ENCODE measurements at places on chromosomes 16 and 17.

DNA sequence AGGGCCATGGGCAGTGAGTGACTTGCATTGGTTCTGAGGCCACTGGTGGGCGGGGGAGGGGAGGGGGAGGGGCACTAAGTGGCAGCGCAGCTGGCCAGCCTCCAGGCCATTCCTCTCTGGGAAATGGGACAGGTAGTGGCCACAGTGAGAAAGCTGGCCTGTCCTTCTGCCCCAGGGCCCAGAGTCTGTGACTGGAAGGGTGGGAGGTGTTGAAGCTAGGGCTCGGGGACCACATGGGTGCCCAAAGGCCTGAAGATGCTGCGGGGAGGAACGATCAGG, 375 bp upstream of the ALOX12B start:
- peaks cover 67% of the 10 kb centered on the region for H3K27me3 ChIP-seq
- no peak overlapping the region for H3K27ac ChIP-seq
- no peak for DNase-seq
- H3K4me1 ChIP-seq, result no peaks in the 10 kb centered on the region
- no peaks in the 10 kb centered on the region for H3K36me3 ChIP-seq
- no peak overlapping the region for H3K4me3 ChIP-seq

DNA sequence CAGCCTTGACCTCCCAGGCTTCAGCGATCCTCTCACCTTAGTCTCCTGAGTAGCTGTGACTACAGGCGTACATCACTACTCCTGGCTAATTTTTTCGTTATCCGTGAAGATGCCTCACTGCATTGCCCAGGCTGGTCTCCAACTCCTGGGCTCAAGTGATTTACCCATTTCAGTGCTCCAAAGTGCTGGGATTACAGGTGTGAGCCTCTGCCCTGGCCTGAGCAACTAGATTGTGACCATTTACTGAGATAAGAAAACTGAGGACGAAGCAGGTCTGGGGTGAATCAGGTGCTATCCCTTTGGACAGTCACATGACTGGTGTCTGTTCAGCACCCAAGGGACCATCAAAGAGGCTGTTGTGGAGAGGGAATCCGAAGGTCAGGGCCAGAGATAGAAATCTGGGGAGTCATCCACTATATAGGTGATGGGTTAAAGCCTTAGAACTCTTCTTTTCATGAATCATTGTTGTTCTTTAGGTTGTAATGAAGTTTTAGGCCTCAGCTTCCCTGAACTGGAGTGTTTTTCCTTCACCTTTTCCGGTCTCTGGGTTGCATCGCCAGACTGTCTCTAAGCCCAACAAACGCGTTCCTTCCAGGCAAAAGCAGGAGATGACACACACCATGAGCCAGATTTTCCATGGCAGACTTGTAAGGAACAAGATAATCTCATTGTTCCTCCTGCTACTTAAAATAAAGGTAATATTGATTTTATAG, 62.5 kb downstream of the FTO start:
- peak; percentile 94 for DNase-seq
- H3K36me3 ChIP-seq, result no peaks in the 10 kb centered on the region
- peak overlapping the region; percentile 75 for H3K27ac ChIP-seq
- no peak overlapping the region for H3K4me3 ChIP-seq

DNA sequence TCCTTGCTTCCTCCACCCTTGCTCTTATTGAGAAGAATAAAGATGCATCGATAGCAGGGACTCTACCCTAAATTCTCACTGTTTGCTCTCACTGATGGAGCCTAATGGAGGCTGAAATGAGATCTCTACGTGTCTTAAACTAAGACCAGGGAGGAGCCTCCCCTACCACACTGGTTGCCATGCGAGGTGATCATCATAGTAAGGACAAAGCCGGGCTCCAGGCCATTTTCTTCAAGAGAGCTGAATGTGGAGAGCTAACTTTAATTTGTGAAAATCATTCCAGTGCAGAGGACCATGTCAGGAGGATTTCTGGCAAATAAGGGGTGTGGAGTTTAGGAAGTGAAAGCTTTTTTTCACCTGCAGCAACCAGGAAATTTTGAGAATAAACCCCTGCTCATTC, 5.6 kb downstream of the CDH11 start:
- no peak for DNase-seq
- H3K4me1 ChIP-seq, result no peaks in the 10 kb centered on the region
- peaks cover 21% of the 10 kb centered on the region for H3K27me3 ChIP-seq
- H3K27ac ChIP-seq, result no peak overlapping the region
- no peaks in the 10 kb centered on the region for H3K36me3 ChIP-seq

DNA sequence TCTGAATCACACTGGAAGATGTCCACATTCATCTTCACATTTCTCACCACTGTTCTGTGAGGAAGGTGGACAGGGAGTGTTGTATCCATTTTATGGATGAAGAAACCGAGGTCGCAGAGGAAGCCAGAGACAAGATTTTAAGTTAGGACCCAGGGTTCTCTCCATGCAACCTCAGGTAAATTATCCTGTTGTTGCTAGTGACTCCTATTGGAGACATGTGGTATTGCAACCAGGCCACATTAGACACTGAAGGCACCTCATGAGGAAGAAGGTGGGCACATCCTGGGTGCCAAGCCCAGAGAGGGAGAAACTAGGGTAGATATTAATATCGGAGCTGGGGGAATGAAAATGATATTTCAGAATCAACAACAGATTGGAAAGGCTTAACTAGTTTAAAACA, 8.5 kb upstream of the WNT9B start:
- no peak for DNase-seq

GRCh38 chr17:10836966-10837590, 809 bp downstream of the PIRT start:
- H3K4me3 ChIP-seq, result no peak overlapping the region
- H3K4me1 ChIP-seq, result no peaks in the 10 kb centered on the region
- no peaks in the 10 kb centered on the region for H3K27me3 ChIP-seq
- no peak overlapping the region for H3K27ac ChIP-seq
- H3K36me3 ChIP-seq, result no peaks in the 10 kb centered on the region

- no peaks in the 10 kb centered on the region for H3K36me3 ChIP-seq
- no peak for DNase-seq
These were observed 209.0 kb downstream of the NTN1 start for GRCh38 chr17:9230346-9230745.

GRCh38 chr17:60730273-60730672, 52.6 kb downstream of the BCAS3 start:
- peak overlapping the region; percentile 41 for H3K4me3 ChIP-seq
- no peaks in the 10 kb centered on the region for H3K36me3 ChIP-seq
- peak overlapping the region; percentile 58 for H3K27ac ChIP-seq
- DNase-seq, result no peak
- peaks cover 23% of the 10 kb centered on the region for H3K4me1 ChIP-seq
- H3K27me3 ChIP-seq, result no peaks in the 10 kb centered on the region

GRCh38 chr17:81428948-81429774, 33.9 kb downstream of the BAHCC1 start:
- H3K36me3 ChIP-seq, result no peaks in the 10 kb centered on the region
- DNase-seq, result no peak
- H3K4me1 ChIP-seq, result peaks cover 3% of the 10 kb centered on the region
- H3K4me3 ChIP-seq, result no peak overlapping the region
- H3K27me3 ChIP-seq, result no peaks in the 10 kb centered on the region

DNA sequence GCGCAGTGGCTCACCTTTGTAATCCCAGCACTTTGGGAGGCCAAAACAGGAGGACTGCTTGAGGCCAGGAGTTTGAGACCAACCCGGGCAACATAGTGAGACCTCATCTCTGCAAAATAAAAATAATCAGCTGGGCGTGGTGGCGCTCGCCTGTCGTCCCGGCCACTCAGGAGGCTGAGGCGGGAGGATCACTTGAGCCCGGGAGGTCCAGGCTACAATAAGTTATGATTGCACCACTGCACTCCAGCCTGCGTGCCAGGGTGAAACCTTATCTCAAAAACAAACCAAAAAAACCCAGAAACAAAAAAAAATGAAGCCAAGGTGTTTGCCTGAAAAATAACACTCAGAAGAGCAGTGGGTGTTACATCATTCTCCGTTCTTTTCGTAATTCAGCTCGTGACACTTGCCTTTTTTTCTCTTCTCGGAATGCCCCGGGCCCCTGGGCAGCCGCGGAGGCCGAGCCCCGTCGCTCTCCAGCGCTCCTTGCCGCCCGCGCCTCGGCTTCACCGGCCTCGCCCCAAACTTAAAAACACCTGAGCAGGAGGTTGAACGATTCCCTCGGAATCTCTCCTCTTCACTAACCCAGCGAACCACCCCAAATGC, 17.0 kb downstream of the PRCD start:
- peak overlapping the region; percentile 90 for H3K27ac ChIP-seq
- peak overlapping the region; percentile 60 for H3K4me3 ChIP-seq
- H3K4me1 ChIP-seq, result peaks cover 67% of the 10 kb centered on the region
- peaks cover 3% of the 10 kb centered on the region for H3K36me3 ChIP-seq
- DNase-seq, result peak; percentile 53
